Anterior cingulate cortex (tissue), 58 donors: ENCODE measurements at places on chromosomes 11 and 22.

GRCh38 chr22:36232715-36233401 lies 6.5 kb downstream of the APOL2 start:
- DNase-seq: no peak

DNA sequence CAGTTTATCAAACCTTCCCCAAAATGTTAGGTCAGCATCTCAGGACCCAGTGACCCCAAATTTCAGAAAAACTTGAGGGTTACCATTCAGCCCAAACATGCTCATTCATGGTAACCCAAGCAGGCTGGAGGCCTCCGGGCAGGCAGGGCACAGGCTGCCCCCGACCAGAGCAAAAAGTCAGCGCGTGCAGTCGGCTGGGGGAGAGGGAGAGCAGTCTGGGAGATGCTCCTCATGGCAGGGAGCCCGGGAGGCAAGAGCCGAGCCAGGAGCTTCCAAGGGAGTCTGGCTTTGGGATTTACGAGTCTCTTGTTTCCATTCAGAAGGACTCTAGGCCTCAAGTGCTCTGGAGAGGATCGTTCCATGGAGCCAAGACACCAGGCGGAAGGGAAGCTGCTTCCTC lies 45.7 kb downstream of the RPUSD4 start:
- no peak for DNase-seq

GRCh38 chr11:42257534-42257933 lies 798.1 kb upstream of the LRRC4C start:
- DNase-seq: no peak

GRCh38 chr11:66957971-66958231 lies 282 bp downstream of the PC start:
- no peak for DNase-seq

DNA sequence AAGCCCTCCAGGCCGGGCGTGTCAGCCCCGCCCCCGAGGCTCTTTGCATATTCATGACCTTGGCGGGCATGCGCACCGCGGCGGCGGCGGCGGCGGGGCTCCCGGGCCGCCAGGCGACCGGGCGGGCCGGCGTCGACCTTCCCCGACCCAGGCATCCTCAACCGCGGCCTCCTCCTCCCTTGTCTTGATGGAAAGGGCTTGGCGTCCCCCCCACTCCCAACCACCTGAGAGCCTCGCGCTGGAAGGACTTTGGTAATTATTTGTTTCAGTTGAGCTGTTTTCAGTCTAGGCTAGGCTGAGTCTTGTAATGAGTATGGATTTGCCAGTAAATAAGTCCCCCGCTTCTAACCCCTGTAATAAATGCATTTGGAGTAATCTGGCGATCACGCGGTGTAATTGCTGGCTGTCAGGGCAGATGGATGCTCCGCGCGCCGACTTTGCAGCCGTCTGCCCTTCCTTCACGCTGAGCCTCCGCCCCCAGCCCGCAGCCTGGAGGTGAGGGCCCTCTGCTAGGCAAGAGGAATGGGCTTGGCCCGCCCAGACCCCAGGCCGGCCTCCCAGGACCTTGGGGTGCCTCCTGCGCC lies 25.2 kb downstream of the FLRT1 start:
- DNase-seq: peak; percentile 42

DNA sequence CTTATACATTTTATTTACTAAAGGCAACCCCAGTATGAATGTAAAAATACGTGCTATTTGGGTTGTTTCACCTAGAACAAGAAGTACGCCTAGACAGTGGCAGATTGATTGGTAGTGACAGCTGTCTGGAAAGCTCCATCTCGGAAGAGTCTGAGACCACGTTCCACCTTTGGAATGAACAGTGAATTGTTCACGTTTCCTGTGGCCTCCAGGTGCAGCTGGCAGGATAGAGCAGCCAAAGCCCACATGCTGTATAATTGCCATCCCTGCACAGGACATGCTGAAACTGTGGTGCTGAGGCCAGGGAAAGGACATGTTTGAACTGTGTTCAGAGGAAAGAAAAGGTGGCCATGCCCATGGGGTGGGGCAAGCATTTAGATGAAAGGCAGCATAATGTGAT lies 218.7 kb upstream of the MTNR1B start:
- no peak for DNase-seq
